Activated naive CD8-positive, alpha-beta T cell treated with anti-CD3 and anti-CD28 coated beads, Interleukin-2, amount 10 ng/mL, durations not matched to agents 7 days and 5 days (primary cell): ENCODE measurements at places on chromosomes 2 and 18. TPM values are rescaled to one million over a fixed set of nuclear protein-coding genes. Genes with fewer than 3 reads are reported as not detected.

DNA sequence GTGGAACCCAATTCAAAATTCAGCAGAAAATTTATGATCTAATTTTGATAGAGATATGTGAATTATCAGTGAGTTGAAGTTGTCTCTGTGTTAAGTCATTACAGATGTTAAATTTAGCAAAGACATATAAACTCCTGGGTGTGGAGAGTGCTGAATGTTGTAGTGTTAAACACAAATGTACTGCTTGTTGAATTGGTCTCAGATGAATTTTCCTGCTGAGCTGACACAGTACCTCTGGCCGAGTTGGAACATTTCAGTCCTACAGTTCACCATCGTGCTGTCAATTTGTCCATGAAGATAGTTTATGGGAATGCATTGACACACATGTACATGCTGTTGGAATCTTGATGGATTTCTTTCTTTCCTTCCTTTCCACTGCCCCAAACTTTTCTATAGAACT is 255.9 kb downstream of the PLCL1 start:
- DNase-seq: no peak

- no peak for DNase-seq
Measured at GRCh38 chr2:179412112-179412511, 147.5 kb upstream of the SESTD1 start.

GRCh38 chr2:68732036-68732932 is 2.3 kb upstream of the ARHGAP25 start:
- no peak for DNase-seq

DNA sequence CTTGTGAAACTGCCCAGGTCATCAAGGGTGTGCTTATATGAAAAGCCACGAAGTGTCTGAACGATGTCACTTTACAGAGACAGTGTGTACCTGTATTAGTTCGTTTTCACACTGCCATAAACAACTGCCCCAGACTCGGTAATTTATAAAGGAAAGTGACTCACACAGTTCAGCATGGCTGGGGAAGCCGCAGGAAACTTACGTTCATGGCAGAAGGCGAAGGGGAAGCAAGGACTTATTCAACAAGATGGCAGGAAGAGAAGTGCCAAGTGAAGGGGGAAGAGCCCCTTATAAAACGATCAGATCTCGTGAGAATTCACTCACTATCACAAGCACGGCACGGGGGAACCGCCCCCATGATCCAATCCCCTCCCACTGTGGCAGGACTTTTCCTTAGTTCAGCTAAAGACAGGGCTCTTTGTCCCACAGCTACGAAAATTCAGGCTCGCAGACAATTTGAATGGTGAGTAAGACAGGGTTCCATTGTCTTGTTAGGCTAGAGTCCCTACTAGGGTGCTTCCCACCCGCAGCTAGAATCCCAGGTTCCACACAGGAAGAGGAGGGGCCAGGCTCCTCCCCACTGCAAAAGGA is 20.1 kb downstream of the TMEM177 start:
- no peak for DNase-seq

- DNase-seq: no peak
Measured at GRCh38 chr2:236173036-236173728, 5.0 kb upstream of the GBX2 start.

DNA sequence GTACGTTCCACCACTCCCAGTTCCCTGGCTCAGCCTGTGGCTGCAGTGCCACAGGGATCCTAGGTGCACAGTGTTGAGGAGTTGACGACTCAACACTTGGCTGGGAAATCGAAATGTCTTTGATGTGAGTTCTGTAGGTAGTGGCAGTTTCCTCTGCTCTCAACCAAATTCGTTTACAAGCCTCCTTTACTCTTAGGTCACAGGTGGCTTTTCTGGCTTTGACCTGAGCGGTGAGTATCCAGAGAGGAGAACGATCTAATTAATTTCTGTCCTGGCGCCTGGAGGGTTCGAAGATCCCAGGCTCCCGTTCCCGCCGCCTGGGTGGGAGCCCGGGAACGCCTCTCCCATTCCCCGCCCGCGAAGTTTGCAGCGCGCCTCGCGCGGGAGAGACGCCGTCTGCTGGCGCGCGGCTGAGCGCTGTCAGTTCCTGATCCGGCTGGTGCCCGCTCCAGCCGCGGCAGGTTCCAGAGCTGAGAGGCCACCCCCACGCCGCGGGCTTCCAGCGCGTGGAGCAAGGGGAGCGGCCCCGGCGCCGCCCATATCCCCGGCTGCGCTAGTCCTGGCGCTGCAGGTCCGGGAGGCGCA is at the start of gene LAMA3:
LAMA3 (plus strand) TSS at position 423 of the 585 bp plus-strand sequence. CDS start 231 bp downstream, outside the sequence.
- DNase-seq: no peak

GRCh38 chr2:133674433-133675331 is 106.4 kb upstream of the NCKAP5 start:
- DNase-seq: no peak

DNA sequence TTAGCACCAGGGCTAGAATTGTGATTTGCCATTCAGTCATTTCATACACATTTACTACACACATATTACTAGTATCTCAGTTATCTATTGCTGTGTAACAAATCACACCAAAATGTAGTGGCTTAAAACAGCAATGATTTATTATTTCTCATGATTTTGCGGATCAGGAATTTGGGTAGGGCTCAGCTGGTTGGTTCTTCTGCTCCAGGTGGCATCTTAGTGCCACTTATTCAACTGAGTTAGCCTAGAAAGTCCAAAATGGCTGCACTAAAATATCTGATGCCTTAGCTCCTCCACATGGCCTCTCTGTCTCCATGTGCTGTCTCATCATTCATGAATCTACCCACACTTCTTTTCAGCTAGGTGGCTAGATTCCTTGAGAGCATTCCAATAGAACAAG is 107.1 kb downstream of the ZFP36L2 start:
- no peak for DNase-seq

Gene FAM124B
- 0.17 TPM for total RNA-seq

Gene ITGA4
- 216 TPM for total RNA-seq
